ENCODE measurements at places on chromosomes 5 and 9.

- no peak for DNase-seq
Measured at GRCh38 chr9:77403239-77403638, 225.9 kb downstream of the VPS13A start.

DNA sequence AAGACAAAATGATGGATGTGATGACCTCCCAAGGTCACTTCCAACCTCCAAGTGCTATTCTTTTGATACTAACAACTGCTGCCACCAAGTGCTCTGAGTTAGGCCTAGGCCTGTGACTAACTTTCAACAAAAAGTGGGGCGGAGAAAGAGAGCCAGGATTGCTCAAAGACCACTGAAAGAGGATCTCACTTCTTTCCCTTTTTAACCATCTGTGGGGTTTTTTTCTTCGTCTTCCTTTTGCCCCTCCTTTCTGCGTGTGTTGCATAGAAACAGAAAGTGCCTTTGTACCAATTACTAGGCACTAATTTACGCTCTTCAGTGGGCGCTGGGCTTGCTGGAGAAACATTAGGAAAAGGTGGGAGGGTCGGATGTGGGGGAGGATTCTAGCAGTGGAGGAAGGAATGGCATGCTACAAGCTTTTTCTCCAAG is 8.0 kb downstream of the KLF9 start:
- DNase-seq: no peak

GRCh38 chr9:95383185-95383676 is 65.7 kb upstream of the FANCC start:
- no peak for DNase-seq

DNA sequence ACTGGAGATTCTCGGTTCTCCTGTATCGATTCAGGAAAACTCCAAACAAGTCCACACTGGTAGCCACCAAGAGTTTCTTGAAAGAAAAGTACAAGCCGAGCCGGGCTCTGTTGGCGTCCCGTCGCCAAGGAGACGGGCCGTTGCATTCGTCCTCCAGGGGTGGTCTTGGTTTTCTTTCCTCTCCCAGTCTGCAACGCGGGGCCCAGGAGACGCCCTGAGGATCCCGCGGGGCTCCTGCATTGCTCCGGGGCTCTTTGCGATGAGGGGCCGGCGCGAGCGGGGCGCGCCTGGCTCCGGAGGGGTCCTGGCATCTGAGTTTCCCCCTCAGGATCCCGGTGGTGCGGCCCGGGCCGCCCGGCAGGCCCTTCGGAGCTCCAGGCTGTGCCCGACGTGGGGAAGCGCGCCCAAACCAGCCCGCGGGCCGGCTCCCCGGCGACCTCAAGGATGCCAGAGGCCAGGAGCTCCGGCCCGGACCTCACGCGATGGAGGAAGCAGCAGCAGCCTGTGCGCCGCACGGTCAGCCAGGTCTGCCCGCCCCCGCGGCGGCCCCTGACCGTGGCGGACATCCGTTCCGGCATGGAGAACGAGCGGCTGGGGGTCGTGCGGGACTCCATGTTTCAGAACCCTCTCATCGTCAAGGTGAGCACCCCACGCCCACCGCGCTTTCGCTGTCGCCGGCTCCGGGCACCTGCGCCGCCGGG is at the start of gene CFAP77:
Gene CFAP77, plus strand, starts transcription at position 384 of the 701 bp plus-strand sequence. Its CDS starts 61 bp downstream, at position 445.
- DNase-seq: peak; percentile 67

- DNase-seq: no peak
Measured at GRCh38 chr5:30968971-30969370, 224.5 kb upstream of the CDH6 start.

- no peak for DNase-seq
Measured at GRCh38 chr5:107337281-107337680, 333.5 kb downstream of the EFNA5 start.

- no peak for DNase-seq
Measured at GRCh38 chr9:105389796-105390195, 58.0 kb upstream of the FSD1L start.

GRCh38 chr5:78527054-78527859 is 121.3 kb downstream of the LHFPL2 start:
- no peak for DNase-seq

- DNase-seq: no peak
Measured at GRCh38 chr9:133225171-133226011, 16.3 kb upstream of the OBP2B start.

GRCh38 chr5:60891667-60892066 is 47.6 kb upstream of the ELOVL7 start:
- no peak for DNase-seq

DNA sequence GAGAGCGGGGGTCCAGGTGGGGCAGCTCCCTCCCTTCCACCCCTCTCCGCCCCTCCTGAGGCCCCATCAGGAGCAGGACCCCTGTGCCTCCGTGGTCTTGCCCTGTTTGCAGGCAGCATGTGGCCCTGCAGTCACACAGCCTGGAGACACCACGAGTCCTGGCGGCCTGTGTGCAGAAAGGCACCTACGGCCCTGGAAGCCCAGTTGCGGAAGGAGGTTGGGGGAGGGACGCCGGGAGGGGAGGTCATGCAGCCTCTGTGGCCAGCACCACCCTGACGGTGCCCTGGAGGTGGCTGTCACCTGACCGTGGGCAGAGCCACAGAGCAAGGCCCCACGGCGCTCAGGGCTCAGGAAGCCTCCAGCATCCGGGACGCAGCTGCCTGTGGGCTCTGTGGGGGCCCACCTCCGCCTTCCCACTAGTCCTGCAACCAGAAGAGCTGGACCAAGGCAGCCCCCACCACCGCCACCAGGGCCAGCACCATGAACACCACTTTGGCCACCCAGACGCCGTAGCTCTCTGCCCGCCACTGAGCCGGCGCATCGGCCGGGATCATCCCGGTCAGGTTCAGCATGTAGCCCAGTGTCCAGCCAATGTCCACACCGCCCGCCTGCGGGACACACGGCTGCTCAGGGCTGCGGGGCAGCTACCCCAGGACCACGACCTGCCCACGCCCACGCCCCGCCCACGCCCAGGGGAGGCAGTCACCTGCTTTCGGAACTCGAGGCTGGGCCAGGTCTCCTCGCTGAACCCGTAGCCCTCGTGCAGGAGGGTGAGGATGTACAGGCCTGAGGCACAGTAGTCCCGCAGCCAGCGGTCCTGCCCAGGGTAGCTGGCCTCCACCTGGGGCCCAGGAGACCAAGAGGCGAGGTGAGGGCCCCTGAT is 6.4 kb downstream of the ENTPD8 start:
- no peak for DNase-seq

GRCh38 chr9:125493384-125493783 is 213.6 kb downstream of the MAPKAP1 start:
- no peak for DNase-seq

GRCh38 chr9:91899594-91899993 is 50.4 kb downstream of the ROR2 start:
- no peak for DNase-seq

DNA sequence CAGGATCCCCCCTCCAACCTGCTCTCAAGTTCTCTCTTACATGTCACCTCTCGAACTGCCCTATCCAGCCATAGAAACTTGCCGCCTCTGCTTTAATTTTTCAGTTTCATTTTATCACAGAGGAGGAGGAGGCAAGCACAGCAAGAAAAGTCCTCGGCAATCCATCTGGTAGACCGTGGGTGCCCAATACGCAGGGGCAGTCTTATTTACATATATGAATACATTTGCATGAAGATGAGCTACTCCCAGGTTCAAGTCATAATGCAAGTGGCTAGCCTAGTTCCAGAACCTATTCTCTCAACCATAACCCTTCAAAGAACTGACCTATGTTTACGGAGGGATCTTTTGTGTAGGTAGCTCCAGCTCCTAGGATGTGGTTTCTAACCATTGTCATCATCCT is 223.2 kb upstream of the PANK3 start:
- DNase-seq: no peak

GRCh38 chr5:16975950-16976624 is 40.0 kb upstream of the MYO10 start:
- DNase-seq: no peak

DNA sequence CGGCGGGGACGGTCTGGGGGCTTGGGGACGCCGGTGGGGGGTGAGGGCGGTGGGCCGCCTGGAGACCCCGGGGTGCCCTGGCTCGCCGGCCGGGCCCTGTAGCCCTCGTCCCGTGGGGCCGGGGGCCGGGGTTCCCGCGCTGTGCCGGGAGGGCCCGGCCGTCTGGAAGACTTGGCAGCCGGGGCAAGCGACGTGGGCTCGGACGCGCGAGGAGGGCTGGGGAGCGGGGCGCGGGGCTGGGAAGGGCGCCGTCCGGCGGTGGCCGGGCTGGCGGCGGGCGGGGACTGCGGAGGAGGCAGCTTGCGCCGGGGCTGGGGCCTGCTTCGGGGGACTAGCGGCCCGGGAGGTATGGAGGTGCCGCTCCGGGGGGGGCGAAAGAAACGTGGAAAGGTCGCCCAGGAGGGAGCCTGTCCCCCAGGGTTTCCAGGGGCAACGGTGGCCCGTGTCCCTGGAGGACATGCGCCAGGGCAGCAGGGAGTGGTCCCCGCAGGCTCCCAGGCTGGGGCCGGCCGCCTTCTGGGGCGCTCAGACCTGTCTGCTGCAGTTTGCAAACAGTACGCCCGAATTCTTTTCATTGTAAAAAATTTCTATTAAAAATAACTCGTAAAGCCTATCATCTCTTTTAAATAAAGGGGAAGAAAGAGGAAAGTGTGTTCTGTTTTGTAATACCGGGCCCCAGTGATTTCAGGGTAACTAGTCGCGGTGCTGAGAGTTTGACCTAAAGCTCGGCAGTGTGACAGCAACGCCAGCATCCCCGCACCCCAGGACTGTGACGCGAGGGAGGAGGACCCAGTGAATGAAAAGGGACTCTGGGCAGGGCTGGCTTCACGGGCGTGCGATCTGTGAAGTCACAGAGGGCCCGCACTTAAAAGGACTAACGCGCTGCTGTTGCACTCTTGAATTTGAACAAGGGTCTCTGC is 752 bp upstream of the ANKH start:
- peak; percentile 66 for DNase-seq

DNA sequence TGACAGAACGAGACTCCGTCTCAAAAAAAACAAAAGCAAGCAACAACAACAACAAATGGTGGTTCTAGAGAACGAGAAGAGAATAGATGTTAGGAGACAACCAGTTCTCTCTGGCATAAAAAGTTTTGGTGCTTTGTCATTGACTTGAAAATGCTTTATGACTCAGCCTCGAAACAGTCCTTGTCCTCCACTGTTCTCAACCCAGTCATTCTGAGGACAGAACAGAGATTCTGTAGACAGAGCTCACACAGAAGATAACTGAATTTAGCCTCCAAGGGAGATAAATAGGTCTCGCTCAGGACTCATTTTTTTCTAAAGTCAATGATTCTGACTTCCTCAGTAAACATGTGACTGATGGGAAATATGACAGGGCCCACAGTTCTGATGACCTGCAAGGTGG is 76.0 kb upstream of the FSTL4 start:
- DNase-seq: no peak

DNA sequence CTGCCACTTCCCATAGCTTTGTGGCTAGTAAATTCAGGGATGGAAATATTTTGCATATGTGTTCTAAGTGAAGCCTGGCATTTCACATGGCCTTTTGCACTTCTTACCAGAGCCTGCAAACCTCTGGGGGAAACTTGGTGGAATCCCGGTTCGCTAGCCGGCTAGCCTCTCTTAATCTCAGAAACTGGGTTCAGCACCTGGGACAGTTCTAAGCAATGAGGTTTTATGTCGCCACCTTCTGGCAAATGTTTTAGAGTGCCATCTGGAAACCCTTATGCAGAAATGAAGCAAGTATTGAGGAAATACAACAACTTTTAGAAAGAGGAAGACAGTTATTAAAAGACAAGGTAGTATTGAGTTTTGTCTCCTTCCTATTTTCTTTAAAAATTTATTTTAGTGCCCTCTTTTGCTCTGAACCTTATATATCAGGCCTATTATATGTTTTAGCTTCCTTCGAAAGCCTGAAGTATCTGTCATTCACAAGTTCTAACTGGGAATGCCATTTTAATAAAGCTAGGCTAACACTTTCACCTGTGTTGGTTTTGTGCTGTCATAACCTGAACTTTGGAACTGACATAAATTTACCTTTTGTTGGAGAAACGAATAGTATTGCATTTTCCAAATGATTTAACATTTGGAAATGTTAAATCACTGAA is 963 bp upstream of the HTR1A start:
- DNase-seq: peak; percentile 58

DNA sequence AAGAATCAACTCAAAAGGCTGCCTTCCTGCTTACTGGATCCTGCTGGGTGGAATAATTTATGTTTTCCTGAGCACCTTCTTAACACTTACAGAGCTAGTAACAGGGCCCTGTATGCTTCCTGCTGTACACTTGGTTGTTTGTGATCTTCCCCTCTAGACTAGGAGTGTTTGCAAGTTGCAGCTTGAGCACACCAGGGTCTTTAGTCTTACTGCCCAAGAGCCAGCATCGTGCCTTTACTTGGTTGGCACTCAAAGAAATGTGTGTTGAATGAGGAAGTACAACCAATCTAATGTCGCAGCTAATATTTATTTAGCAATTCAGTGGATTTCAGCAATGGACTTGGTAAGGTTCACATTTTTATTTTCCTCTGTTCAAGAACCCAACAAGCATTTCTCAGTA is 57.5 kb upstream of the HAND1 start:
- DNase-seq: no peak

- no peak for DNase-seq
Measured at GRCh38 chr5:178215280-178216002, 11.1 kb downstream of the HNRNPAB start.

GRCh38 chr5:40754381-40755092 is 1.2 kb downstream of the TTC33 start:
- no peak for DNase-seq

DNA sequence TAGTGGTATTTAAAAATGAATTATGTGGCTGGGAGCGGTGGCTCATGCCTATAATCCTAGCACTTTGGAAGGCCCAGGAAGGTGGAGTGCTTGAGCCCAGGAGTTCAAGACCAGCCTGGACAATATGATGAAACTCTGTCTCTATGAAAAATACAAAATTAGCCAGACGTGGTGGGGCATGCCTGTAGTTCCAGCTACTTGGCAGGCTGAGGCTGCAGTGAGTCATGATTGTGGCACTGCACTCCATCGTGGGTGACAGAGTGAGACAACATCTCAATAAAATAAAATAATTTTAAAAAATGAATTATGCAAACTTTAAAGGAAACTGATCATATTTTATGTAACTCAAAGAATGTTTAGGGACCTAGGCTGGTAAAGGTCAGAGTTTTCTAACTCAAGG is 310.8 kb upstream of the DMRT1 start:
- no peak for DNase-seq

GRCh38 chr9:72875221-72875620 is 77.6 kb downstream of the ALDH1A1 start:
- no peak for DNase-seq

DNA sequence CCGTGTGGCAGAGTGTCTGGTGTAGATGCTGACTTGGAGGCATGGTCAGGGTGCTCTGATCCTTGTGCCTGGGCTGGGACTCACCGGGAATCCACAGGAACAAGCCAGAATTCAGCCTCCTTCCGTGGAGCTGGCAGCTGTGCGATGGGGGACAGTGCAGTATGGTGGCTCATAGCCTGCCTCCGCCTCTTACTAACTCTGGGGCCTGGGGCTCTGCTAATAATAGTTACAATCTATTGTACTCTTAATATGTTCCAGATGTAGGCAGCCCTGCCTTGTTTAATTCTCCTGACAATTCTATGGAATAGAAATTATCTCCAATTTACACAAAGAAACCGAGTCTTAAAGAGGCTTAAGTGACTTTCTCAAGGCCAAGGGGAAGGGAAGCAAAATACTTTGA is 77.6 kb downstream of the PCDH1 start:
- DNase-seq: no peak

GRCh38 chr9:33277484-33277883 is 12.6 kb downstream of the CHMP5 start:
- no peak for DNase-seq

Measured in right forelimb (tissue), 1 donor.